ENCODE measurements at places on chromosomes 5 and 9.

DNA sequence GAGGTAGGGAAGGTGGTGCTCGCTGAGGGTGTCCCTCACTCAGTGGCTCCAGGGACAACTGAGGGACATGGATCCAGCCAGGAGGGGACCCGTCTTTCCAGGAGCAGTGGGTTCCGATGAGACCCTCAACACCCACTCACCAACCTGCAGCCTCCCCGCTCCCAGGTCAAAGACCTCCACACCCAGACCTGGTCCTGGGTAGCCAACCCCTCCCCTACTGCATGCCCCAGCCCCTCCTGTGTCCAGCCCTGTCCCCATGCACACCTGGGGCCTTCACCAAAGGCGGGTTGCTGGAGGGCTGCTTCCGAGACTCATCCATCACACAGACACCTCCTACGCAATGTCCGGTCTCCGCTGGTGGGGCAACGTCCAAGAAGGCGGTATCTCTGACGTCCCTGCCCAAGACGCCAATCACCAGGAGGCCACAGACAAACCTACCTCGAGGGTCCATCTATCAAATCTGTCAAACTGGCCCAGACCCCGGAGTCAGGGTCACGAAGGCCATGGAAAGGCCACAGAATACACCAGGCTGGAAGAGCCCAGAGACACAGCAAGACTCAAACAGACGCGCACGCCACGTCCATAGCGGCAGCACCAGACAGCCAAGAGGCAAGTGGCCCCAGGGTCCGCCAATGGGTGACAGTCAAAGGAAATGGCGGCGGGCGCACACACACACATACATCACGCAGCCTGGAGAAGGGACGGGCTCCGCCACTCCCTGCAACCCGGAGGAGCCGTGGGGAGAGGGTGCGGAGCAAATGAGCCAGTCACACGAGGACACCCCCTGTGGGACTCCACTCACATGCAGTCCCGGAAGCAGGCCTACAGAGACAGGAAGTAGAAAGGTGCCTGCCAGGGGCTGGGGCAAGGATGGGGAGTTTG is 10.8 kb downstream of the NACC2 start:
- DNase-seq: no peak

GRCh38 chr5:1662559-1663085 is 137.0 kb downstream of the MRPL36 start:
- DNase-seq: no peak

- no peak for DNase-seq
Measured at GRCh38 chr9:36029765-36030528, 6.8 kb upstream of the RECK start.

DNA sequence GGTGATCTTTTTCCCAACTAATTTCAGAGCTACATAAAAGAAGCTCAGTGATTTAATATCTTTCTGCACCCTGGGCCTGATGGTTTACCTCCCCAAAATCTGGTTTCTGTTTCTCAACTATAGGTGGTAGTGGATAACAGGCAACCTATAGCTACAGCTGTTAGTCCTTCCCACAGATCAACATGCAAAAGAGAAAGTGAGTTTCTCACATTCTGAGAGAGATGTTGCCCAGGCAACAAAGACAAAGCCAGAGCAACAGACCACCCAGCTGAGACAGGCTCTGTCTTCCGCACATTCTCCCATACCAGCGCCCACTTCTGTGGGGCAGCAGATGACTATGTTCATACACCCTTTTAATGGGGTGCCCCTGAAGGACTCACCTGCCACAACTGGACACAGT is 40.7 kb upstream of the PPP2R2B start:
- no peak for DNase-seq

GRCh38 chr5:124056991-124057723 is 545.2 kb downstream of the CSNK1G3 start:
- DNase-seq: no peak

- DNase-seq: no peak
Measured at GRCh38 chr5:176743868-176744583, 66.3 kb upstream of the UNC5A start.

GRCh38 chr5:111255169-111255568 is 31.0 kb downstream of the CAMK4 start:
- DNase-seq: no peak

DNA sequence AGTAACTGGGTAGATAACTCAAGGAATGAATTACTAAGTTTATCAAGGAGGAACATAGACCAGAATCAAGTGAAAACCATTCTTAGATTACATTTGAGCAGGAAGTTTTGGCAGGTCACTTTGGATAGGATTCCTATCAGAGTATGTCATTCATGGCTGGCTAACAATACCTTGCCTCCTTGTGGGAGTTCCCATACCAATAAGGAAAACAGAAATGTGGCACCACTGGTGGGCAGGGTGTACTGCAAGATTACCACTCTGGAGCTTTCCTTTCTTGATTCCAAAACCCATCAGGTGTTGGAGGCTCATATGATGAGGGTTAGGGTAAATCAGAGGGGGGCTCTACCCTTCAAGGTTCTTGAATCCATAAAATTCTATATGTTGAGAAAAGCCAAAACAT is 18.6 kb upstream of the SPATA31D1 start:
- DNase-seq: no peak

- DNase-seq: no peak
Measured at GRCh38 chr5:157719245-157719644, 12.0 kb upstream of the THG1L start.

DNA sequence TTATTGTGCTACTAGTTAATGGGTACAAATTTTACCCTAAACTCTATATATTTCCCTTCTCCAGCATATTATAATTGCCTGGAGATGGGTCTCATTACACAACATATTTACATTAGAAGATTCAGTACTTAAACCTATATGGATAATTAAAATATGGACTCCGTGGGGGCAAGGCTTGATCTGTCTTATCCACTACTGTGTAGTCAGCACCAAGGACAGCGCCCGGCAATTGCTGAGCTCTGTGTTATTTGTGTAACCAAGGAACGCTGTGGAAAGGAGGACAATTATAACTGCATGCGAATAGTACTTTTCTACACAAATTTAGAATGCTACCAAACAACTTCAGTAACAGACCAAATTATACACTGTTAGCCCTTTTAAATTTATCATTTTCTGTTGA is 77.7 kb downstream of the DNAH5 start:
- no peak for DNase-seq

DNA sequence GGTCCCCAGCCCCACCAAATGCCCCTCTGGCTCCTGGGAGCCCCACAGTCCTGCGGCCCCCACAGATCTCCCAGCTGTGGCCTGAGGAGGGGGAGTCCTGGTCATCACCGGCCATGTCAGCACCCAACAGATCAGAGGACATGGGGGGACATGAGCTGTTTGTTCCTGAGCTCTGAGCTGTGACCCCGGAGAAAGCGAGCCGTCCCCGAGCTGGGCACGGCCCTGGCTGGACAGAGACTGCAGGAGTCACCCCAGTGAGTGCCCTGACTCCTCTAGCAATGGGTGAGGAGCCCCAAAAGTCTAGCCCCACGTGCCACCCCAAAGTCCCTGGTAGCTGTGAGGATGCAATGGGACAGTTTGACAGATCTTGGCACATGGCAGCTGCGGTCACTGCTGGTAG is 25.7 kb downstream of the CCDC187 start:
- DNase-seq: no peak

Data from esophagus squamous epithelium (tissue), 5 donors.